NCI-H748 treated with DMSO at 0.1 percent for 48 hours (cell line): ENCODE measurements at places on chromosomes 1 and 21.

GRCh38 chr21:33030633-33031032 lies 4.9 kb downstream of the OLIG2 start:
- no peak for DNase-seq

GRCh38 chr1:13514821-13515220 lies 1.0 kb upstream of the LRRC38 start:
- DNase-seq, result no peak

GRCh38 chr1:116147114-116147510 lies 35.9 kb downstream of the MAB21L3 start:
- no peak for DNase-seq

DNA sequence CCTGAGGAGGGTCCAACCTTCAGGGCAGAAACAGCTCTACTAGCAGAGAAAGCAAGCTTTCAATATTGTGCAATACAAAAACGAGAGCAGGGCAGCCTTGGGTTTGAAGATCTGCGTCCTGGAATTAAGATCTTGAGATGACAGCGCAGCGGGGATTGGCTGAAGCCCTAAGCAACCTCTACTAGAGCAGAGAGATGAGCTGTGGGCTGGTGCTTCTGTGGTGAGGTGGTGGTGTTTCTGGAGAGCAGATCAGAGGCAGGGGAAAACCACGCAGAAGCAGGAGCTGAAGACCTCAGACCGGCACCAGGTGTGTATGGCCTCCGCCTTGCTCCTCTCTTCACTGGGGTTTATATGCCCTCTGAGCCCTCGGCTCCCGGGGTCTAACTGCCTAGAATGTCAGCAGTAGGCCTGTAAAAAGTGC lies 12.5 kb downstream of the TRAF3IP3 start:
- DNase-seq, result no peak

DNA sequence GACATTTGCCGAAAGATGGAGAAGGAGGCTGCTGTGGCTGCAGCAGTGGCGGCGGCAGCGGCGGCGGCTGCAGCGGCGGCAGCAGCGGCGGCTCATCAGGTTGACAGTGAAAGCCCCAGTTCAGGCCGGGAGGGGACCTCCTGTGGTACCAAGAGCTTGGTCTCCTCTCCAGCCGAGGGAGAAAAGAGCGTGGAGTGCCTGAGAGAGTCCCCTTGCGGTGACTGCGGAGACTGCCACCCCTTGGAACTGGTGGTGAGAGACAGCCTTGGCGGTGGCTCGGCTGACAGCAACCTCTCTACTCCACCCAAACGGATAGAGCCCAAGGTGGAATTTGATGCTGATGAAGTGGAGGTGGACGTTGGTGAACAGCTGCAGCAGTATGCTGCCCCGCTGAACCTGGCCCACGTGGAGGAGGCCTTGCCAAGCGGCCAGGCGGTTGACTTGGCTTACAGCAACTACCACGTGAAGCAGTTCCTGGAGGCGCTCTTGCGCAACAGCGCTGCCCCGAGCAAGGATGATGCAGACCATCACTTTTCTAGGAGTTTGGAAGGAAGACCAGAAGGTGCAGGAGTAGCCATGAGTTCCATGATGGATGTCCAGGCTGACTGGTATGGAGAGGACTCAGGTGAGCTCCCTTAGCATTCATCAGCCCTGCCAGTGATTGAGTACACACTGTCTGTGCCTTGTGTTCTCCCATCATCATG lies 6.3 kb downstream of the ZBTB8B start:
- DNase-seq, result no peak
